ENCODE measurements at places on chromosomes 2 and 18.

GRCh38 chr2:238260883-238261282 lies 21.0 kb upstream of the HES6 start:
- DNase-seq: no peak

- DNase-seq: no peak
Measured at GRCh38 chr2:196086517-196087368, 18.1 kb upstream of the DNAH7 start.

GRCh38 chr2:21361384-21361783 lies 237.6 kb downstream of the TDRD15 start:
- DNase-seq: no peak

GRCh38 chr2:8877894-8878293 lies 40.5 kb upstream of the KIDINS220 start:
- no peak for DNase-seq

DNA sequence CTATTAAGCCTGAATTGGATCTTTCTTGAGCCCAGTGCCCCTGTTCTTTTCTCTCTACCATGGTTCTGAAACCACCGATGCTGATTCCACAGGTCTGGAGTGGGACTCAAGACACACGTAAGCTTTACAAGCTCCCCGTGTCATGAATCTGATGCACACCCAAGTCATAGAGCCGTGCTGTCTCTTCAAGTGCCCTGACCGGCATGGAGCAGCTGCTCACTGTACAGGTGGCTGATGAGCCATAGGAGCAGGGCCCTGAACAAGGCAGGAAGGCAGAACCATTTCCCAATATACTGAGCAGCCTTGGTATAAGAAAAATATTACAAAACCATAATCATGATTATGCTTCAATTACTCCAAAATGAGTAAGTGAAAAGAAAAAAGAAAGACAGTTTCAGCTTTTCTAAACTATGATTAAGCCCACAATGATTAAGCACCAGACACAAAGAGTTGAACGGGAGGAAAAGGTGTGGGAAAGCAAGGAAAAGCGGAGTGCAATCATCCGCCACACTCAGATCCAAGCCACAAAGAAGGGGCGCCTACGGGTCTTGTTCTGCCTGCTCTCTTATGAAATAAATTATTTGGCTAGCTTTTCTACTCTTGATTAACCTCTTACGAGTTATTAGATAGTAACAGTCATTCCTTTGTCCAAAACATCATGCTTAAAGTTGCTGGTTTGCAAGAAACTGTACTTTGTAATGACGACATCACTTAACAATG lies 41.7 kb downstream of the NOL10 start:
- no peak for DNase-seq

DNA sequence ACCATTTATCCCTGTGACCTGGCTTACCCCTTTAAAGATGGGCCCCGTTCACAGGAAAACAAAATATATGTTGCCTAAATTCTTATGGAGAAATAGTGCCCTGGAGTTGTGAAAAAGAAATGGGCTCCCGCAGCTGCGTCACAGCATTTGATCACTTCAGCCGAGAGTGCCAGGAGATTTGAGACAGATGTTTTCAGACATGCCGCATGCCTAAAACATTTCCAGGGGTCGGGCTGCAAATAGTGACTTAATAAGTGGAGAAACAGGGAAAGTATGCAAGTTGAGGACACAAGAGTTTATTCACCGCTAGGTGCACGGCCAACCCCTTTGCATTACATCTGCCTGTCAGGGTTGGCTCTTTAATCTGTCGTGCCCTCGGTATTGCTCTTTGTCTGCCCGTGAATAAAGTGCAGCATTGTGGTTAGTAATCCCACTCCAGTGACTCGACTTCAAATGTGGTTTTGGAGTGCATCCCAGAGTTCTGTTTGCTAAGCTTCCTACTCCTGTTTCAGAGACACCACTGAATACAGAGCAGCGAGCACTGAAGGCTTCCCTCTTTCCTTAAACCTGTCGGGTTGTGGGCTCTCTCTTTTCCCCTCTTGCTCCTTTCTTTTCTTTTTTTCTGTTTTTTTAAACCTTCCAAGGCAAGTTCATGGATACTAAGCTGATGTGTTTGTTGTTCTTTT lies 187.5 kb downstream of the LTBP1 start:
- DNase-seq: no peak

GRCh38 chr18:74498712-74499627 lies 2.8 kb downstream of the CNDP2 start:
- no peak for DNase-seq

GRCh38 chr2:73772819-73773218 lies 7.1 kb downstream of the DUSP11 start:
- no peak for DNase-seq

DNA sequence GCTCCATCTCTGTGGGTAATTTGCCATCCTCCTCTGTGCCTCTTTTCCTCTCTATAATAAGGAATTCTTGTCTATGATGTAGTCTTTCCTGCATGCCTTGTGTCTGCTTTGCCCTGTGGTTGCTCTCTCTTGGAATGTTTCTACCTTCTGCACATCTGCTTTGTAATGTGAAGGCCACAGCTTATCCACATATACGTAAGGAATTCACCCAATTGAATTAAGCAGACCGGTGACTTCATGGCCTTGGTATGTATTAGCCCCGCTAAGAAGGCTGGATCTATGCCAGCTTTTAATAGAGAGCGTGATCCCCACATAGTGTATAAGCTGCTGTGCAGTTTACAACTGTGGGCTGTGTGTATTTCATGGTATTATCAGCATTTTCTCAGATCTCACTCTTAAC lies 274.7 kb downstream of the RNF144A start:
- no peak for DNase-seq

GRCh38 chr2:105634198-105634597 lies 110.5 kb upstream of the NCK2 start:
- DNase-seq: no peak

- no peak for DNase-seq
Measured at GRCh38 chr2:238425505-238425978, 1.2 kb upstream of the ASB1 start.

Data from NCI-H2081 treated with DMSO at 0.1 percent for 48 hours (cell line).